Peyer's patch (tissue), 4 donors: ENCODE measurements at places on chromosomes 2 and 18. TPM values are rescaled to one million over a fixed set of nuclear protein-coding genes. Genes with fewer than 3 reads are reported as not detected.

Gene UGP2
- 125 TPM for total RNA-seq

- no peak for DNase-seq
- H3K27ac ChIP-seq = no peak overlapping the region
- H3K4me1 ChIP-seq = no peaks in the 10 kb centered on the region
- H3K4me3 ChIP-seq = no peak overlapping the region
- H3K36me3 ChIP-seq = no peaks in the 10 kb centered on the region
Observed at GRCh38 chr2:51028829-51029228, 3.1 kb downstream of the NRXN1 start.

Gene SPEG
- total RNA-seq = 6.2 TPM

DNA sequence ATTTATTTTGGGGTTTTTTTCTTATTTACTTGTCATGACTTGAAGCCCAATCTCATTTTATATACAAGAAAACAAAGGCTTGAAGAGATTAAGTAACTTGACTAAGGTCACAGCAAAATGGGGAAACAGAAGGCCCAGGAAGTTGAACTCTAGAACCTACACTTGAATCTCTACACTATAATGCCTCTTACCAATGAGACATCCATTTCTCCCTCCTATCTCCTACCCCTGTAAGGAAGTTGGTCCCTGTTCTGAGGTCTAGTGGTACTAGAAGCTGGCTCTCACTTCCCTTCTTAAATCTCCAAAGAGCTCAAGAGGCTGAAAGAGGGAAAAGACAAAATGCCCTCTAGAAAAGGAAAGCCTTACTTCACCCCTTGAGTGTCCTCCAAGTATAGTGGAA lies 25.5 kb upstream of the IHH start:
- no peaks in the 10 kb centered on the region for H3K27me3 ChIP-seq
- no peaks in the 10 kb centered on the region for H3K4me1 ChIP-seq
- H3K27ac ChIP-seq = no peak overlapping the region

Gene NEU2
- total RNA-seq = not detected

DNA sequence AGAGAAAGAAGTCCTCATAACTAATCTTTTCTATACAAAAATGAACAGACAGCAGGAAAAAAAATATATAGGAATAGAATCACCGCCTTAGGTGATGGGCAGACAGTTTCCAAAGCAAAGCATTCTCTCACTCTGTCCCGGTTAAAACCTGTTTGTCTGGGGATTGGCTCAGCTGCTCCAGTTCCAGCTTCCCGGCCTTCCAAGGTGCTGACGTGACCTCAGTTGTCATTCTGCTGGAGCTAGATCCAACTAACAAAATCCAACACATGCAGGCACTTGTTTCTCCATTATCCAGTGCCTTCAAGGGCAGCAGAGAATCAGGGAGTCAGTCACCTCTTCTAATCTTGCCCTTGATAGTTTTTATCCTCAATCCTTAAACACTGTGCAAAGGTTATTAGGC lies 52.8 kb downstream of the IKZF2 start:
- no peak overlapping the region for H3K4me3 ChIP-seq
- no peak for DNase-seq
- H3K36me3 ChIP-seq = no peaks in the 10 kb centered on the region
- no peaks in the 10 kb centered on the region for H3K4me1 ChIP-seq
- no peaks in the 10 kb centered on the region for H3K27me3 ChIP-seq

GRCh38 chr18:75075016-75075305 lies 134.0 kb downstream of the PTGR3 start:
- H3K4me1 ChIP-seq = peaks cover 8% of the 10 kb centered on the region
- no peaks in the 10 kb centered on the region for H3K36me3 ChIP-seq

DNA sequence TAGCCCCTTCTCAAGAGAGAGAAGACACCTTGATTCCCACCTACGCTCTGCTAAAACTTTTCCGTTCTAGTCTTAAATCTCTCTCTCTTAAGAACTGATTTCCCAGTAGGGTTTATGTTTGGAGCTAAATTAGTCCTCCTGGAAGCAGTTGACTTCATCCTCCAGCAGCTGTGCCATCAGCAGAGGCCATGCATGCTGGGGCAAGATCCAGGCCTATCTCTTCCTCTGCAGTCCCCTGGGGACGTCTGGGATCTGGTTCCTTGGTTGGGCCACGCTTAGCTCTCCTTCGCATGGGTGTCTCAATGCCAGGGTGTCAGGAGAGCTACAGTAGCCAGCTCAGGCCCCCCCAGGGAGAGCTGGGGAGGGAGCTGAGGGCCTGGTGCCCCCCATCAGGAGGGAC lies 49.7 kb downstream of the HPCAL1 start:
- no peak overlapping the region for H3K27ac ChIP-seq
- DNase-seq = no peak
- H3K4me3 ChIP-seq = no peak overlapping the region
- H3K4me1 ChIP-seq = peaks cover 8% of the 10 kb centered on the region

Gene PROKR1
- total RNA-seq = not detected

- H3K27me3 ChIP-seq = no peaks in the 10 kb centered on the region
- H3K4me3 ChIP-seq = no peak overlapping the region
- H3K4me1 ChIP-seq = no peaks in the 10 kb centered on the region
- no peak for DNase-seq
Observed at GRCh38 chr2:14422426-14422825, 210.1 kb upstream of the LRATD1 start.

DNA sequence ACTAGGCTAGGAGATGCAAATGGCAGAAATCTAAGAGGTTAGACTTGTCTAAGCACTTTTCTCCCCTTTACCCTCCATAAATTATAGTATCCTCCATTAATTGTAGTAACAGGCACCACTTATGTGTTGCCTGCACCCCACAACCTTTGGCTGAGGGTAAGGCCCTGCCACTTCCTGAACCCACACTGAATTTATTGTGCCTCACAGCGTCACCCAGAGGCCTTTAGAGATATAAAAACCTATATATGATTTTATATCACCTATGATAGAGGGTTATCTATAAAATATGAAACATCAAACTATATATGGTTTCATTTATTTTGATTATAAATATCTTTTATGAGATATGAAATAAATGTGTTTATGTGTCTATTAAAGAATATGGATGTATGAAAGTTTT lies 2.6 kb downstream of the UGT1A9 start:
- no peaks in the 10 kb centered on the region for H3K36me3 ChIP-seq
- H3K4me3 ChIP-seq = no peak overlapping the region
- no peaks in the 10 kb centered on the region for H3K4me1 ChIP-seq
- no peaks in the 10 kb centered on the region for H3K27me3 ChIP-seq

Gene ZNF2
- not detected for total RNA-seq

Gene COL4A4
- 24.8 TPM for total RNA-seq

- no peak overlapping the region for H3K4me3 ChIP-seq
- H3K27me3 ChIP-seq = no peaks in the 10 kb centered on the region
- no peaks in the 10 kb centered on the region for H3K4me1 ChIP-seq
- H3K36me3 ChIP-seq = no peaks in the 10 kb centered on the region
Observed at GRCh38 chr18:69330385-69331005, 70.2 kb upstream of the DOK6 start.

GRCh38 chr18:36451454-36452251 lies 154.1 kb downstream of the FHOD3 start:
- H3K27me3 ChIP-seq = no peaks in the 10 kb centered on the region
- no peak for DNase-seq
- H3K4me1 ChIP-seq = no peaks in the 10 kb centered on the region
- no peak overlapping the region for H3K4me3 ChIP-seq
- no peak overlapping the region for H3K27ac ChIP-seq

Gene LOXL3
- 8.0 TPM for total RNA-seq

DNA sequence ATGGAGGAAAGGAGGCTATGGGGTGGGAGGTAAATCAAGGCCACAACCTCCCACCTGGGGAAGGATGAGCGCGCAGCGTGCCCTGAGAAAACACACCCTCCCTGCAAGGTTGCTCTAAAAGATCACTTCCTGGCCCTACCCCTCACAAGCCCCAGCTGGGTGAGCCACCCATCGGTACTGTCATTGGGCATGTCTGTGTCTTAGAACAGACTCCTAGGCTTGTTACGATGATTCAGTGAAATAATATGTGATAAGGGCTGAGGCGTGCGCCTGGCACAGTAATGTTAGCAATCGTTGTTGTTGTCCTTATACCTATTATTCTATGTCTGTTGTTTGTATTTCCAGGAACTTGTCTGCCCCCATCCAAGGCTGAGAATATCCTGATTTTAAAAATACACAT lies 175.1 kb downstream of the ZFP36L2 start:
- peak overlapping the region; percentile 42 for H3K27ac ChIP-seq
- no peak for DNase-seq
- H3K36me3 ChIP-seq = no peaks in the 10 kb centered on the region
- no peaks in the 10 kb centered on the region for H3K27me3 ChIP-seq
- no peak overlapping the region for H3K4me3 ChIP-seq

Gene SERPINB4
- total RNA-seq = not detected

DNA sequence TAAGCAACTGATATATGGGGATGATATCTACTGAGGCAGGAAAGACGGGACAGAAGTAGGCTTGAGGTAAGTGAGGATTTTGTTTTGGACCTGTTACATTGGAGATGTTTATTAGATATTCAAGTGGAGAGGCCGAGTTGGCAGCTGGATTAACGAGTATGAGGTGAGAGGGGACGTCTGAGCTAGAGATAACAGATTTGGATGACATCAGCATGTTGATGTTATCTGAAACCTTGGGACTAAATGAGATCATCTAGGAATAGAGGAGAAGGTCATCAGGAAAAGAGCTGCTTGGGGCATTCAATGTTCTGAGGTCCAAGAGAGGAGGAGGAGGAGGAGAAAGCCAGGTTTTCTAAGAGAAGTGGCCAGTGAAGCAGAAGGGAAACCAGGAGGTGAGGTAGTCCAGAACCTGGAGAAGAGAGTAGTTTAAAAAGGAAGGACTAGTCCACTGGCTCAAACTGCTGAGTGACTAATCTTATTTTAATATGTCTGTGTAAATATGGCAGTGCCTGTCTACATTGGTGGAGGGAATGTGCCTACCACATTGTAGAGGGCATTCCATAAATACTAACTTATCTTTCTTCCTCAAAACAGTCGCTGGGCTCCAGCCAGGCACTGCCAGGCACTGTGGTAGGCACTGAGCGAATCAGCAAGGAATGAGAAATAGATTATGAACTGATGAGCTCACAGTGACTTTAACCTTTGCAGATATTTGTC lies 488.3 kb downstream of the DLGAP1 start:
- no peaks in the 10 kb centered on the region for H3K36me3 ChIP-seq
- H3K27ac ChIP-seq = no peak overlapping the region
- no peaks in the 10 kb centered on the region for H3K4me1 ChIP-seq
- no peak overlapping the region for H3K4me3 ChIP-seq
- DNase-seq = no peak
- no peaks in the 10 kb centered on the region for H3K27me3 ChIP-seq

- no peak overlapping the region for H3K27ac ChIP-seq
- no peaks in the 10 kb centered on the region for H3K36me3 ChIP-seq
- H3K4me3 ChIP-seq = no peak overlapping the region
Observed at GRCh38 chr18:30163573-30163972, 879.0 kb downstream of the DSC3 start.

GRCh38 chr2:221551864-221552263 lies 20.2 kb downstream of the EPHA4 start:
- no peaks in the 10 kb centered on the region for H3K27me3 ChIP-seq
- no peak for DNase-seq
- H3K4me3 ChIP-seq = no peak overlapping the region
- no peak overlapping the region for H3K27ac ChIP-seq
- no peaks in the 10 kb centered on the region for H3K36me3 ChIP-seq
- no peaks in the 10 kb centered on the region for H3K4me1 ChIP-seq

DNA sequence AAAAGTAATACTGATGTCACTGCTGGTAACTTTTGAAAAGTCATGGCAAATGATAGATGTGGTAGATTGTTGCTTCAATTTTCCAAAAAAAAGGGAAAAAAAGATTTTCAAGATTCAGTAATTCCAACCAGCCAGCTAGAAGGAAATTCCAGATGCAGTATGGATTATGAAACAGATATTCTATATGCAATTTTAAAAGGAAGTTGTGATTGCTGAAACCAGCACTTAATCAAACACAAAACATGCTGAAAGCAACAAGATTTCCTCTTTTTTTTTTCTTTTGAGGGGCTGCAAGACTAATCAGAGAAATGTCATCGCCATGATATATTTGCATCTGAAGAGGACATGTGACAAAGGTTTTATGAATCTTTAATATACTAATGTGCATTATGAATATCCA lies 5.1 kb upstream of the HNMT start:
- no peaks in the 10 kb centered on the region for H3K36me3 ChIP-seq
- no peak overlapping the region for H3K27ac ChIP-seq
- no peak for DNase-seq
- H3K27me3 ChIP-seq = no peaks in the 10 kb centered on the region
- no peaks in the 10 kb centered on the region for H3K4me1 ChIP-seq

DNA sequence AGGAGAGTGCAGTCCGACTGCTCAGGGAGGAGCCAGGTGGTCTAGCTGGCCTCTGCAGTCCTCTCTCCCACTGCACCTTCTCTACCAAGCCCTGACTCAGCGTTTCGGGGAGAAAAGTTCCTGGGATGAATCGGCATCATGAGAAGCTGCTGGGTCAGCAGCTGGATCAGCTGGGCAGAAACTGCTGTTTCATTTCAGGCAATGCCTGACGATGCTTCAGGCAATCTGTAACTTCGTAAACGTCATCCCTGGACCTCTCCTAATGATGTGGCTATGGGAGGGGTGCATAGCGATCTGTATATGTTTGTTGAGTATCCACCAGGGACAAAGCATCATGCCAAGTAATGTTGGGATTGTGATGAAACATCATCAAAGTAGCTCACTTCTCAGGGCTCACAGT lies 20.7 kb downstream of the LIPG start:
- no peaks in the 10 kb centered on the region for H3K4me1 ChIP-seq
- no peak for DNase-seq
- H3K4me3 ChIP-seq = no peak overlapping the region
- no peaks in the 10 kb centered on the region for H3K27me3 ChIP-seq

Gene TLX2
- total RNA-seq = not detected

- H3K4me3 ChIP-seq = no peak overlapping the region
- peak overlapping the region; percentile 22 for H3K27ac ChIP-seq
- no peaks in the 10 kb centered on the region for H3K27me3 ChIP-seq
- no peaks in the 10 kb centered on the region for H3K36me3 ChIP-seq
- DNase-seq = no peak
Observed at GRCh38 chr2:1727101-1727771, 17.1 kb downstream of the PXDN start.

- no peak overlapping the region for H3K4me3 ChIP-seq
- H3K27me3 ChIP-seq = no peaks in the 10 kb centered on the region
- no peak for DNase-seq
Observed at GRCh38 chr2:86760371-86760770, 30.3 kb downstream of the CD8A start.

GRCh38 chr2:132373391-132374135 lies 43.0 kb upstream of the GPR39 start:
- no peaks in the 10 kb centered on the region for H3K36me3 ChIP-seq
- H3K4me3 ChIP-seq = no peak overlapping the region
- no peaks in the 10 kb centered on the region for H3K27me3 ChIP-seq
- H3K4me1 ChIP-seq = no peaks in the 10 kb centered on the region
- DNase-seq = no peak

Gene SCN2A
- total RNA-seq = not detected

GRCh38 chr2:85981579-85982247 lies 92.9 kb upstream of the ST3GAL5 start:
- H3K4me1 ChIP-seq = no peaks in the 10 kb centered on the region
- H3K4me3 ChIP-seq = no peak overlapping the region
- no peak for DNase-seq
- no peaks in the 10 kb centered on the region for H3K36me3 ChIP-seq
- no peak overlapping the region for H3K27ac ChIP-seq

Gene MAP2
- 2.9 TPM for total RNA-seq

- no peaks in the 10 kb centered on the region for H3K27me3 ChIP-seq
- H3K27ac ChIP-seq = no peak within 1 kb of the TSS
- no peaks in the 10 kb centered on the region for H3K4me1 ChIP-seq
Observed at GRCh38 chr18:11149441-11150270, at the start of gene PIEZO2. TSS of gene PIEZO2 (minus strand) at chr18:11149569. CDS start at chr18:11148588, 981 bp downstream.

- H3K36me3 ChIP-seq = no peaks in the 10 kb centered on the region
- DNase-seq = no peak
- no peak overlapping the region for H3K27ac ChIP-seq
Observed at GRCh38 chr18:8003878-8004675, 437.0 kb downstream of the PTPRM start.

GRCh38 chr2:10303694-10304378 lies 1.1 kb downstream of the HPCAL1 start:
- peak overlapping the region; percentile 96 for H3K4me3 ChIP-seq
- H3K27me3 ChIP-seq = no peaks in the 10 kb centered on the region
- peaks cover 12% of the 10 kb centered on the region for H3K4me1 ChIP-seq
- DNase-seq = peak; percentile 67
